HuH-7 (cell line): ENCODE measurements at places on chromosomes 6 and 20.

DNA sequence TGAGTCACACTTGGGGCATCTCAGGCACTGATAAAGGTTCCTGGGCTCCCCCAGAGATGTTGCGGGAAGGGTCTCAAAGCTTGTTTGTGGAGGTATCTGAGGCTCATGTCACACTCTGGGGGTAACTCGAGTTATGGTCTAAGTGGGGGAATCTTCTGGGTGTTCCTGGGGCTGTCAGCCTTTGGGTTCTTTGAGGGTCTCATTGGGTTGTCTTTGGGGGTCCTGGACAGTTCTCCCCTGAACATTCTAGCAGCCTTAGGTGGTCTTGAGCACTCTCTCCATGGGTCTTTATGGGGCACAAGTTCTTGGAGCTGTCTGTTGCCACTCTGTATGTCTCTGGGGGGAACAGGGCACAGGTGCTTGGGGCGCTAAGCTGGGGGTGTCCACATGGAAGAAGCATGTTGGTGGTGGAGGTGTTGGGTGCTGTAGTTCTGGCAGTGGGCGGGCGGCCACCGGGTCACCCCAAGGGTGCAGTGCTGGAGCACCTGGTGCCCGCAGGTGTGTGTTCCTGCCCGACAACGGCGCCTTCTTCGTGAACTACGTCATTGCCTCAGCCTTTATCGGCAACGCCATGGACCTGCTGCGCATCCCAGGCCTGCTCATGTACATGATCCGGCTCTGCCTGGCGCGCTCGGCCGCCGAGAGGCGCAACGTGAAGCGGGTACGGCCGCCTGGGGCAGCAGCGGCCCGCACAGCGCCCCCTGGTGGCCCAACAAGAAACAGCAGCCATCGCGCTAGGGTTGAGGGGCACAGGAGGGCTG lies 7.1 kb upstream of the CAPN11 start:
- DNase-seq: peak; percentile 76

DNA sequence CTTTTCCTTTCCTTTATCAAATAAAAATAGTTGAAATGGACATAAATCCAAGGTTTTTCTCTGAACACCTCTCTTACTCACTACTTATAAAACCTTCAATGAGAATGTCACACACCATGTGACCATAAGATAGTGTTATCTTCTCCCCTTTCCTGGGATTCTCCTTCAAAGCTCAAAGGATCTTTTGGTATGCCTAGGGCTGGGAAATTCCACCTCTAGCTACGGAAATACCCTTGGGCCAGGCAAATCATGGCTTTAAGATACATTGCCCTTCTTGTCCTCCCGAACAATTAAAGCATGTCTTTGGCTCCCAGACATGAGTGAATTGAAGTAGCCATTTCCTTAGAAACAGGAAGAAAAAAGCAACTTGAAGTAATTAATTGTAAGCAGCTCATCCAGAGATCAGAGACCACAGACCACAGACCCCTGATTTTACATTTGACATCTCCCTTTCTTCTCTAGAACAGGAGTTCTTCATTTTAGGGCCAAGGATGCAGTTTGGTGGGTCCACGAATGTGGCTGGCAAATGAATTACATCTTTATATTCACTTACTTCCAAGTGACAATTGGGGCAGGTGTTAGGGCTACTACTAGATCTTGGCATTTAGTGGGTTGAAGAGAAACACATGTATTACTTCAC lies 4.1 kb downstream of the PLCB4 start:
- DNase-seq: no peak

DNA sequence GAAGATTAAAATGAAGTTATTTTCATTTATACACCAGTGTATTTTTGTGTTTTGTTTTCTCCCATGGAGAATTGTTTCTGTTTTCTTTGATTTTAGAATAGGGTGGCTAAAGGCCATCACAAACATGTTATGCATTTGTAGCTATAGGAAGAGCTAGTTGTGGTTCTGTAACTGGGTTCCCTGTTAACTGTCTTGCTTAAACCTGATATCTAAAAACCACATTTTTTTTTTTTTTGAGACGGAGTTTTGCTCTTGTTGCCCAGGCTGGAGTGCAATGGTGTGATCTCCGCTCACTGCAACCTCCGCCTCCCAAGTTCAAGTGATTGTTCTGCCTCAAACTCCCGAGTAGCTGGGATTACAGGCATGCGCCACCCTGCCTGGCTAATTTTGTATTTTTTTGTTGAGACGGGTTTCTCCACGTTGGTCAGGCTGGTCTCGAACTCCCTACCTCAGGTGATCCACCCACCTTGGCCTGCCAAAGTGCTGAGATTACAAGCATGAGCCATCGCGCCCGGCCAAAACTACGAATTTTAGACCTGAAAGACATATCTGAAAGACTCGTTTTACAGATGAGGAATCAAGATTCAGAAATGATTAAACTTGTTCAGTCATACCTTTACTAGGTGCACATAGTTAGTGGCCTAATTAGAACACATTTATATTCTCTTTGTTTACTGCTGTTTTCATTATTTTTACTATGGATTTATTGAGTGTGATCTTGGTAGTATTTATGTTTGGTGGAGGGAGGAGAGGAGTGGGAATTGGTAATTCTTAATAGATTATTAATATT lies 18.0 kb downstream of the SCAF8 start:
- no peak for DNase-seq

GRCh38 chr6:74259981-74260380 lies 564.0 kb downstream of the CD109 start:
- no peak for DNase-seq

GRCh38 chr6:3843379-3844096 lies 5.6 kb upstream of the FAM50B start:
- no peak for DNase-seq

DNA sequence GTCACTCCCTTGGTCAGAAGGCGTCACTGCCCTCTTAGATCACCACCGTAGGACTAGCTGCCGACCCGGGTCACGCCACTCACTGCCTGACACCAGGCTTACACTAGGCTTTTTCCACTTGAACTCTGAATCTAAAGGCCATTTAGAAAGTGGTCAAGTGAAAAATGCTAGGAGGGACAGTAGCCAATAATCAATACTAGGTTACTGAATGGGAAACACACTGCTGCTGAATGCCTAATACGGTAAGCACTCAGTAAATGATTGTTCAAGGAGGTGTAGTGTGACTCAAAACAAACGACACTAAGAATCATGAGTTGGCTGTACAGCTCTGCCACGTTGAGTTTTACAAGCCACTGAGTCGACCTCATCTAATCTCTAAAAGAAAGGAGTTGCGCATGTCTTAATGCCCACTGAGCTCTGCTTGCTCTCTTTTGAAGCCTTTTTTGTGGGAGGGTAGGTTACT lies 760 bp upstream of the IBTK start:
- DNase-seq: peak; percentile 19

DNA sequence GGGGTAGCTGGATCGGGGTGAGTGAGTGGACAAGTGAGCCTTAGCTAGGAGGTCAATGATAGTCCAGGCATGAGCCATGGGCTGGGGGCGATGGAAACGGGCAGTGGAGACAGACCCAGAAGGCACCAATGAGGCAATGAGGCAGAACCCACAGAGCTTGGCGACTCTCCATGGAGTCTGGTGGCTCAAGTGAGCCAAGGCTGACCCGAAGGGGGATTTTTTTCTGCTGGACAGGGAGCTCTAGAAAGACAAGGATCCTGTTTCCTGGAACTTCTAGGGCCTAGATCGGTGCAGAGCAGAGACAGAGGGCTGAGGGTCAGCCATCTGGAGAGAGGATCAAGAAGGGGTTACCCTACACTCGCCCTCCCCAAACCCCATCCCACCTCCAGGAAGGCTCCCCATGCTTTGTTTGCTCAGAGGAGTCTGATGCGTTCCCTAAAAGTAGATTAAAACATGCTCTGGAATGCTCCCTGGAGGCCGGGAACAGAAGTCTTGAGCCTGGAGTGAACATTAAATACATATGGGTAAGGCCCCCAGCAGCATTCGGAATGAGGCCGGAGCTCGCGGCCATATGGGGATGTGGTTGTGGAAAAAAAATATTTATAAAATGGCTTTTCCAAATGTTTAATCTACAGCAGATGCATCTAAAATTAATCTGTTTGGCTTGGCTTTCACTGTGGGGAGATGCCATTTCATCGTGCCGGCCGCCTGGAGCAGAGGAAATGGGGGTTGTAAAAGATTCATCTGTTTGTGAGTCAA lies 237.8 kb upstream of the PMEPA1 start:
- no peak for DNase-seq

DNA sequence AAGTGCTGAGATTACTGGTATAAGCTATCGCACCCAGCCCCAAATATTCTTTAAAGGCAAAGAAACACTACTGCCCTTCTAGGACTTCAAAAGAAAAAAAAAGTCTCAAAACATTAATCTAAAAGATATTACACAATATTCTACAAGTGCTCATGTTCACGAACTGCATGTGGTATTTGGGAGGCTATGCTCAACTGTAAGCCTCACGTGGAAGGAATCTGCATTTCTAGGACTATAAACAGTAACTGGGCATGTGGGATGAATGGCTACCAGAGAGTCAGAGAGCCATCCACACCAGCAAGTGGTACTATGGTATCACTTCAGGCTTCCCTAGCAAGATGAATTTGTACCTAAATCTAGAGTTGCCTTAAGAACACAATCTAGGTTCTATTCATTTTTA lies 50.0 kb downstream of the FKBP5 start:
- no peak for DNase-seq

DNA sequence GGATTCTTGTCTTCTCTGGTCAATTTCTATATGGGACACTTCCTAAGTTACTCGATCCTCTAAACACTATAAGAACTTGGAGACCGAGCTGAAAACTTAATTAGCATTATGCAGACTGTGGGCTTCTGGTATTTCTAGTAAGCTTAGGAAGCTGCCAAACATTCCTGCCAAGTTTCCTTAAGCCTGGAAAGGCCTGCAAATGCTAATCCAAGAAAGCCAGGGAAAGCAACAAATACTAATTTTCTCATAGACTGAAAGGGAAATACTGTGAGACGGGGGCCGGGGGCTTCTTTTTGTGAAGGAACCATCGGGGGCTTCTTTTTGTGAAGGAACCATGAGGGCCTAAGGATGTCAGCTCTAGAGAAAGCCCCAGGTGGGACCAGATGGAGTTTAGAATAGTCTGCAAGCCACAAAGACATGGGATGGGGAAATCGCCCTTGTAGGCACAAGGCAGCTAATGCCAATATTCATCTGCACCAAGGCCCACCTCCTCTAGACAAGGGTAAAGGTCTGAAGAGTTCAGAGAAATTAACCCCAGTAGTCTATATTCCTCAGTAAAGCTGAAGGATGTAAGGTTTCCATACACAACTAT lies 332.4 kb upstream of the PRDM1 start:
- no peak for DNase-seq

- DNase-seq: no peak
Observed at GRCh38 chr6:43093436-43094289, 17.5 kb downstream of the PTK7 start.

DNA sequence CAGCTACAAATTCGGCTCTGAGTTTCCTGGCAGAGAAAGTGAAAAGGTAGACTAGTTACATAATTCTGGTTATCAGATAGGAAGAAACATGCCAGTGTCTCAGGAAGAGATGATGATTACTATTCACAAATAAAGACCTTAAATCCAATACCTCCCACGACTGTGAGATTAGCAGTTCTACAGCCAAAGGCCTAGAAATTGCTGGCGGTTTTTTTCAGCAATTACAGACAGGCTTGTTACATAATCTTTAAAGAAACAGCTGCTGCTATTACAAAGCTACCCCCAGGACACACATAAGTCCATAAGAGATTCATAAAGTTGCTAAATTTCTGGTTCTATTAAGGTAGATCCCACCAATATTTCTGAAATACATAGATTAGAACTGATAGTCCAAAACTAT lies 40.2 kb downstream of the PIGU start:
- no peak for DNase-seq

DNA sequence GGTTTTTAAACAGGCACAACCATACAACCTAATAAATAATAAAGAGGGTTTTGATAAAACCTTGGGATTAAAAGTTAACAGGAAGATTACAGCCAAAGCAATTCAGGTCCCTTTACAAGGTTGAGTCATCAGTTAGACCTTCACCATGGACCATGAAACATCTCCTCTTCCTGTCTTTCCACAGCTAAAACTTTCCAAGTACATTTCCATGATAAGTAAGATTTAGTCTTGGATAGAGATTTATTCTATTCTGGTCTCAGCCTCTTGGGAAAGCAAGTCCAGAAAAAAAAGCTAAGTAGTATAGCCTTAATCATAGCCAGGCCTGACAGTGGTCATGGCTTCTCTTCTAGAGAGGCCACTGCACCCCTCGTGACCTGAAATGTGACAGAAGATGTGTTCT lies 2.9 kb upstream of the PRSS35 start:
- no peak for DNase-seq

- peak; percentile 26 for DNase-seq
Observed at GRCh38 chr6:74091136-74091793, 395.3 kb downstream of the CD109 start.

DNA sequence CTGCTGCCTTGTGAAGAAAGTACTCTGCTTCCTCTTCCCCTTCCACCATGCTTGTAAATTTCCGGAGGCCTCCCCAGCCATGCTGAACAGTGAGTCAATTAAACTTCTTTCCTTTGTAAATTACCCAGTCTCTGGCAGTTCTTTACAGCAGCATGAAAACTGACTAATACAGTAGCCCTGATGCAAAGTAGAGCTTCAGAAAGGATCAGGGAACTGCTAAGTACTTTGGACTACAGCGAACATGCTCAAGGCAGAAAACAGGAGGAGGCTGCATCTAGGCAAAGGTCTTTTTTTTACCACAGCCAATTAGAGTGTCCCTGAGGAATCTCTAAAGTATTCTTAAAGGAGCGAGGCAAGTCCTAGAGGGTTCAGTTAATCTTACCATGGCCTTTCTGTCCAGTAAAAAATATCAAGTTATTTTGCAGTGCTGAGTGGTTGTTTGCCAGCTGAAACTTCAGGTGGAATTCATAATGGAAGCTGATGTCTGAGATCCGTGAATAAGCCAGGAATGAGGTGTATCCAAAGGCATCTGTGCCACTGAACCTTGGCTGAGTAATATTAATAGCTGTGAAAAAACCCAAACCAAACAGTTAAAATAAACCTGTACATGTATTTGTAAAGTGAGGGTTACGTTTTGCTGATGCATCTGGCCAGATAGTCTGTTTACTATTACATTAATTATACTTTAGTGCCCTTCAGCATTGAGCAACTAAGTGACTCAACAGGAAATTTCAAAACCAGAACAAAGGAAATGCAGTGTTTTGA lies 170.4 kb downstream of the PHF3 start:
- no peak for DNase-seq

GRCh38 chr20:54174457-54175175 lies 830 bp upstream of the CYP24A1 start:
- DNase-seq: no peak

GRCh38 chr20:10667077-10667401 lies 6.8 kb downstream of the JAG1 start:
- DNase-seq: no peak

- no peak for DNase-seq
Observed at GRCh38 chr6:80618953-80619352, 512.5 kb downstream of the BCKDHB start.

DNA sequence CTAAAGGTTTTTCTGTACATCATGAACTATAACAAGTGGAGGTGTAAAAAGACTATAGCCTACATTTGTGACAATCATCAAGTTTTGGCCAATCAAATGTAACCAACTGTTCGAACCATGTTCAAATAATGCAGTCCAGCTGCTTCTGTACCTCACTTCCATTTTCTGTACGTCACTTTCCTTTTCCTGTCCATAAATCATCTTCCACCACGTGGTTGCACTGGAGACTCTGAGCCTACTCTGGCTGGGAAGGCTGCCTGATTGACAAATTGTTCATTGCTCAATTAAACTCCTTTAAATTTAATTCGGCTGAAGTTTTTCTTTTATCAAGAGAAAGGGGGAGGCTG lies 270.4 kb upstream of the JARID2 start:
- no peak for DNase-seq
